ENCODE measurements at places on chromosomes 2 and 18.

DNA sequence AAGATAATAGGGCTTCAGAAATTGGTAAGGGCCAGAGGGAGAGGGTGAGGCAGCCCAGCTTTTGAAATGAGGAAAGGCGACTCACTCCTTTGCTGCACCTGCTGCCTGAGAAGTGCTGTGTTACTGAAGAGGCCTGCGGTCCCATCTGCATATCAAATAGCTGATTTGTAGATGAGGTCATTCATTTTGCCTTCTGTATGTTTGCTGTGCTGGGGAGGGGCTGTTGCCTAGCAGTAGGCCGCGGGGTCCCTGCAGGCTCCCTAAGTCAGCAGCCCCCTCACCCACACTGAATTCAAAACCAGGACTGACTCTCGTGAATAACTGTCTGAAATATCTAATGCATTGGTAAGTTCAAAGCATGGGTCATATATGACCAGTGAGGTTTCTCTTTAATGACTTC is 377.2 kb downstream of the SOX11 start:
- no peak for DNase-seq

DNA sequence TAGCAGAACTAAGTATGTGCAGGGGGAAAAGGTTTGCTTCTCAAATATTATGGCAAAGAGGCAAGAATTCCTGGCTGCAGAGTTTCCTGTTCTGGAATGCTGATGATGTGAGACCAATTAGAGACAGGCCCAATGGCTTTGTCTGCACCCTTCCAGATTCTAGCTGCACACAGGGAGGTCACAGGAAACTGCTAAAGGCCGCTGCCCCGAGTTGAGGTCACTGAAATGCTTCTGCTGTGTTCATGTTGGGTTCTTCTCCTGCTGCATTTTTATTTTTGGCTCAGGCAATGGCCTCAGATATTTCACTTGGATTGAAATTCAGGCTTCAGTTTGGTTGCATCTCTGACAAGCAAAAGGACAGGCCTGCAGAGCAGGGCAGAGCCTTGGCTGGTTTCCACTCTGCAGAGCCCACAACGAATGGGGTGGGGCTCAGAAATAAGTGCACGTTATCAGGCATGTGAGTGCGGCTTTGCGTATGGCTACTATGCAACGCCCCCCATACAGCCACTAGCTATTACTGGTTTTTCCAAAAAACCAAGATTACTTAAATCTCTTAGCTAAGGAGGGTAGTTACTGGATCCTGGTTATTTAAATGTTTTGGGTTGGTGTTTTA is 66.9 kb upstream of the FZD5 start:
- DNase-seq = peak; percentile 53

- DNase-seq = no peak
These were observed 11.8 kb upstream of the NEDD4L start for GRCh38 chr18:58032233-58032632.

DNA sequence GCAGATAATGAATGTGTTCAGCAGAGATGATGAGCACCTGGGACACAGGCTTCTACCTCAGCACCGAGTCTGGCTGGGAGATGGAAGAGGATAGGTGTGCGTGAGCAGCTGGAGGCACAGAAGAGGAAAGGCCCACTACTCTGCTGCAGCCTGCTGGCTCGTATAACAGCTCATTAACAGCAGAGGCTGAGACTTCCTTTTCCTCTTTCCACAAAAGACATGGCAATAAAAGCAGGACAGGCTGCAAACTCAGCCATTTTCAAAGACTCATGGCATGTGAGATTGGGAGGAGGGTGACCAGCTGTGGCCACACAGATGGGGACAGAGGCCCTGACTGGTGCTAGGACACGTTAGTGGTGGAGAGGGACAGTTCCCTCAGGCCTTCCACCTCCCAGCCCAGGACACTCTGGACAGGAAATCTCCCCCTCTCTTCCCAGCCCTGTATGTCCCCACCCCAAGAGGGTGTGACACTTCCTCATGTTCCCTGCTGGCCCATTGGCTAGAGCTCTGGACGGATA is 60.3 kb downstream of the CACNB4 start:
- peak; percentile 61 for DNase-seq

DNA sequence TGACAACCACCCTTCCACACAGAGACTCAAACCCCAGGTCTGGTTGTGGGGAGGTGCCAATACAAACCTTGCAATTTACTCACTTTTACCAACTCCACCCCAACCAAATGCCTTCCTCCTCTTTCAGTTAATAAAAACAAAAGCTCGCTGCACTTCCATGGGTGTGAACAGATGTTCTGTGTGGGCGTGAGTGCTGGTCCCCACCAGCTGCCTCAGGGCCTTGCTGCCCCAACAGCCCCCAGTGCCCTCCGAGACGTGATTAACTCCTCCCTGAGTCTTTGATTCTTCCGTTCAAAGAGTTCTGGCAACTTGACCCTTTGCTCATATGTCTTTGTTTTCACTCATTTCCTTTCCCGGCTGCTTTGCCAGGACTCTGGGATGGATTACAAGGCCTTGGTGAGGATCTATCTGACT is 258.9 kb upstream of the CXCR4 start:
- no peak for DNase-seq

- DNase-seq = no peak
These were observed 39.1 kb downstream of the CUL3 start for GRCh38 chr2:224545884-224546644.

- no peak for DNase-seq
These were observed 150.2 kb upstream of the MSH6 start for GRCh38 chr2:47632754-47633153.

DNA sequence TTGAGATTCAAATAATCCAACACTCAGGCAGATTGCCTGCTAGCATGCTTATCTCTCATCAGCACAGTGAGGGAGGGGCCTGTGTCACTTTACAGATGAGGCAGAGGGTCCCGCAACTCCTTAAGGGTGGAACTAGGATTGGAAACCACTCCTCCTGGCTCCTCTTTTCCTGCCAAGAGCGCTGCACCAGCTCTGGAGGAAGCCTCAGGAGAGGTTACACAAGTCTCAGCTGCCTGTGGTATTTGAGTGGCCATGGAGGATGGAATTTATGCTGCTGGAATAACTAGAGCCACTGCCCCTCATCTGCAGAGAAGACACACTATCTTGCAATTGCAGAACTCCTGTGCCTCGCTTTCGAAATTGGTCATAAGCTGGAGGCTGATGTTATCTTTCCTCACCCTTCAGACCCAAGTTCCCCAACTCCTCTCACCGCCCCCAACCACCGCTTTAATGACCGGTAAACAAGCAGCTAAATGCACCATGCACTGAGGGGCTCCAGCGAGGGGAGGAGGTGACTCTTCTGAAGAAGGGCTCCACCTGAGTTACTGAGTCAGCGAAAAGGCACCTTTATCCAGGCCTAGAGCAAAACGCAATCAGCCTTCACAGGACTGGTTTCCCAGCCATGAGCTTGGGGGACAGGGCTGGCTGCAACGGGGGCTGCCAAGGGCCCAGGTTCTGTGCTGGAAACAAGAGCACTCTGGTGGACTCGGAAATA is 245.8 kb downstream of the SOX11 start:
- DNase-seq = no peak

- DNase-seq = peak; percentile 93
These were observed at the start of gene SLC1A4 for GRCh38 chr2:64989126-64989981. Gene SLC1A4 (plus strand): TSS chr2:64989399. CDS start chr2:64989644, 245 bp downstream.

- no peak for DNase-seq
These were observed 83.7 kb upstream of the RBM44 start for GRCh38 chr2:237714690-237715458.

DNA sequence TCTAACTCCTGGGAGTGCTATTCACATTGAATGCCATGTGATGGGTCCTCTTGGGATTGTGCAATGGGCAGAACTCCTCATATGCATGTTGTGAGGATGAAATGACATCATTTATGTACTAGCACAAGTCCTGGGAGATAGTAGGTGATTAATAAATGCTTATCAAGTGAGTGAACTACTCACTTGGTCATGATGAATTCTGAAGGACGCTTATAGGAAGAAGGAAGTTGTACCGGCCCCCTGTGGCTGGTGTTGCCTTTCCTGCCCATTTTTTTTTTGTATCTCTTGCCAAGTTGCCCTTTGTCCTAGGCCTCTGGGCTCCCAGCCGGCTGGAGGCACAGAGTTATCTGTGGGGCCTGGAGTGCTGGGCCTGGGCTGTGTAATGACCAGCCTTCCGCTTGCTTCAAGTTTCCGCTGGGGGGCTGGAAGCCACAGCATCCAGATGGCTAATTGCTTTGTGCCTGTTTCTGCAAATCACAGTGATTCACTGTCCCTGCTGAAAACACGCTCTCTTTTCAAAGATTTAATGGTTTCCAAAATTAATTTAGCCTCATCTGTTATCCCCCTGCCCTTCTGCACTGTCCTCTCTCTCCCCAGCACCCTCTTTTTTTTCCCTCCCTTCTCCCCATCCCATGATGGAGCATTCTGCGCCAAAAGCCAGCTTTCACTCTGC is 33.7 kb upstream of the MRPL33 start:
- DNase-seq = no peak

DNA sequence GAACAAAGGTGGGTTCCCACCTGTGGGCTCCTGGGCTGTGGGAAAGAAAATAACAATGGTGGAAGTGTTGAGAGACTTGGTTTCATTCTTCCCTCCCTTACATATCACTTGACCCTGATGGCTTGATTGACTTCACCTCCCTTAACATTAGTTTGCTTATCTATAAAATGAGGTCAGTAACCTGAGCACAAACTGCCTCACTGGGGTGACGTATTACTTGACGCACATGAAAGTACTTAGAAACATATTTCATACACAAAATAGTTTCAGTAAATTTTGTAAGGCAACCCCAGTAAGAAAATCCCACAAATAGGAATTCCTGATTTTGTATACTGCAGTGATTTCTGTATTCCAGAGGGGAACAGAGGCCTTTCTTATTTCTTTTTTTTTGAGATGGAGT is 29.4 kb upstream of the LPIN2 start:
- no peak for DNase-seq

- DNase-seq = no peak
These were observed 316.2 kb downstream of the GALNT13 start for GRCh38 chr2:154187948-154188347.

DNA sequence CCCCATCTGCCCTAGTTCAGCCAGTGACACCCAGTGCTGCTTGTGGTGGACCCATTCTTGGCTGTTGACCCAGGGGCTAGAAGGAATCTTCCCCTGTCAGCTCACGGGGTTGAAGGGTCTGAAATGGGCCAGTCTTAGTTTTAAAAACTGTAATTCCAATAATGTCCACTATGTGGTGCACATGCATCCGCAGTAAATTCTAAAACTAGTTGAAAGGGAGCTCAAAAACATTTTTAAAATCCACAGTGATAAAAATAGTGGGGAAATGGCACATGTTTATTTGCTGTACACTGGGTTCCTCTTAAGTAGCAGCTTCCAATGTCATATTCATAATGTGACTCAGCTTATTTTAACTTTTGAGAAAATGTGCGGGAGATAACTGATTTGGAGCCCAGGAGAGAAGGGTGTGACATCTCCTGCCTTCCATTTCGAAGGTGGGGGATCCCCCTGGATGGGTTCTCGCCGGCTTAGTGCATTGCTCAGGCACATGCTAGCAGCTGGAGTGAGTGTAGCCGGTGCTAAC is 32.8 kb downstream of the GRHL1 start:
- DNase-seq = no peak

DNA sequence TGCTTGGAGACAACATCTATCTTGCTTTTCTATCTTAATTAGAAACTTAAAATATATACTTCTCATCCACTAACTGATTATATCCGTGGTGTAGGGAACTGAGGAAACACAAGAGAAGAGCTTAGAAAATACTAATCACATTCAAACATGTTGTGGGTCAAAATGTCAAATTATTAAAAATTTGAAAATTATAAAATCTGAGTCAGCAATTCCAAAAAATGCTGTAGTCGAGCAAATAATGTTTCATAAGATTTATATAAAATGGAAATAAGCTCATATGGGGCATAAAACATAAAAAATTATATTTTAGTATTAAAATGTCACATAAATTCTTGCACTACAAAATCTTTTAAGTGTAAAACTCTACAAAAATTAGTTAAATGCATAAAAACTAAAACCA is 29.2 kb downstream of the SF3B1 start:
- DNase-seq = no peak

- no peak for DNase-seq
These were observed 274.6 kb downstream of the AFF3 start for GRCh38 chr2:99867770-99868169.

DNA sequence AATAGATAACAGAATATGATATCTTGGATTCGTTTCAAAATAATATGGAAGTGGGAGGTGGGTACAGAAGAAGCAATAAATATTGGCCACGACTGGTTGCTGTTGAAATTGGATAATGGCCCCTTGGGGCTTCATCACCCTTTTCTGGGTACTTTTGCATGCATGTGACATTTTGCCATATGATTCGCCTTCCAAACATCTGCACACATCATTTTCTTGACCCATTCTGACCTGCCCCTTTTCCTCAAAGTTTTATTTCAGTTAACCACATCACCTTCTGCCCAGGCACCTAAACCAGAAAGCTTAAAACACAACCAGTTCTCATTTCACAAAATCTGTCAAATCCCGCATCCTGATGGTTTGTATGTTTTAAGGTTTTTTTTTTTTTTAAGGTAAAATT is 116.7 kb upstream of the AGAP1 start:
- DNase-seq = no peak

DNA sequence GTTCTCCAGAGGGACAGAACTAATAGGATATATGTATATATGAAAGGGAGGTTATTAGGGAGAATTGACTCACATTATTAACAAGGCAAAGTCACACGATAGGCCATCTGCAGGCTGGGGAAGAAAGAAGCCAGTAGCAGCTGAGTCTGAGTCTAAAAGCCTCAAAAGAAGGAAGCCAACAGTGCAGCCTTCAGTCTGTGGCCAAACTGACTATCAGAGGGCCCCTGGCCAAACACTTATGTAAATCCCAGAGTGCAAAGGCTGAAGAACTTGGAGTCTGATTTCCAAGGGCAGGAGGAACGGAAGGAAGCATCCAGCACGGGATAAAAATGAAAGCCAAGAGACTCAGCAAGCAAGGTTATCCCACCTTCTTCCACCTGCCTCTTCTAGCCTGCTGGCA is 108.0 kb upstream of the LDLRAD4 start:
- no peak for DNase-seq

DNA sequence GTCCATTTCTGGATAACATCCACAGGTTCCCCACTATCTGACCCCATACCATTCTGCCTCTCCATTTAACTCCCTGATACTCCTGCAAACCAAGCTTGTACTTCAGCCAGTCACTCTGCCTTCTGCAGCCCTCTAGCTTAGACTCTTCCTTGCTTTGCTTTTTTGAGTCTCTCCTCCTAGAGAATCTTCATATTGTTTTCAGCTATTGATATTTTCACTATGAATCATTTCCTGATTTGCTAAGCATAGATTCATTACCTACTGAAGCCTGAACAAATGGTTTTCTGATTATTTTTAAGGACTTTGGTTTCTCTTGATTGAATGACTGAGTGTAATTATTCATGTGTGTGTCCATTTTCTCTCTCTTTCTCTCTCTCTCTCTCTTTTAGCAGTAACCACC is 2102.3 kb upstream of the CELF4 start:
- no peak for DNase-seq

- DNase-seq = no peak
These were observed 39.5 kb upstream of the ASXL2 start for GRCh38 chr2:25917832-25918231.

GRCh38 chr18:24317370-24317769 is 80.3 kb downstream of the OSBPL1A start:
- DNase-seq = no peak
